ENCODE measurements at places on chromosomes 13 and 19. TPM values are rescaled to one million over a fixed set of nuclear protein-coding genes. Genes with fewer than 3 reads are reported as not detected.

- no peak for DNase-seq
These were observed 54.3 kb downstream of the GARRE1 start for GRCh38 chr19:34308381-34309367.

DNA sequence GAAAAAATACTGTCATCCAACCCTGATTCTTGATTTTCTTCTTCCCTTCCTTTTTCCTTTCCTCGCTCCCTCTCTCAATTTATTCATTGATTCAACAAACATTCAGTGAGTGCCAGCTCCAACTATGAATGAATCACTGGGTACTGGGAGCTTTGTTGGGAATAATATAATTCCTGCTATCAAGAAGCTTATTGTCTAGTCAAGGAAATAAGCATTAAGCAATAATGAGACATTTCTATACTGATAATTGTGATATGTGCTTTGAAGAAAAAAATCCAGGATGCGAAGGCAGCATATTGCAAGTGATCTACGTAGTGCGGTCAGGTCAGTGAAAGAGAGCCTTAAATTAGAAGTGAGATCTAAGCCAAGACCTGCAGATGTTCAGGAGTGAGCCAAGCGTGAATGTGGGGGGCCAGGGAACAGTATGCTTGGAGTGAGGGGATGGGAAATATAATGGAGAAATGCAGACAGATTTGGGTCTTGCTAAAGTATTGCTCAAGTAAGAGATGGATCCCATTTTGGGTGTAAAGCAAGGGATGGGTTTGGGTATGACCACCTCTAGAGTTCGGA lies 253.5 kb downstream of the LHFPL6 start:
- no peak for DNase-seq

DNA sequence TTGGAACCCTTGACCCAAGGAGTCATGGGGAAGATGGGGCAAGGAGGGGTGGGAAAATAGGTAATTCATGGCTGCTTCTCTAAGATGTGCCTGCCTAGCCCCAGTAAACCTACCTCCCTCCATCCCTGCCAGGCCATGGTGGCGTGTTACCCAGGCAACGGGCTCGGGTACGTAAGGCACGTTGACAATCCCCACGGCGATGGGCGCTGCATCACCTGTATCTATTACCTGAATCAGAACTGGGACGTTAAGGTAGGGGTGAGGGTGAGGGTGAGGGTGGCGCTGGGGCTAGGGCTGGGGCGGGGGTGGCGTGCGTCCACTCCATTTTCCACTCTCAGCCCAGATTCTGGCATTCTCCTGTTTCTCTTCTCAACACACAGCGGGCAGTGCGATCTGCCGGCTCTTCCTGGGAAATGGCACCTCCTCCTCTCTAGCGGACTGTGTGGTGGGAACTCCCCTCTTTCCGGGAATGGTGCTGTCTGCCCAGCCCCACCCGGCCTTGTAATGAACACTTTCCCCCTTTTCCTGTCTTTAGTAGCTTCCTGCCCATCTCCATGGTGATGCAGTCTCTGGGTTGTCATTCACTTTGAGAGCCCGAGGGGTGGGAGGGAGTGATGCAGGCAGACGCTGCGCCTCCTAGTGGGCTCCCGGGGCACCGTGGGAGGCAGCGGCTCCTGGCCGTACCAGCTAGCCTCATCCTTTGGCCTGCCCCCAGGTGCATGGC lies 7.6 kb downstream of the EGLN2 start:
- DNase-seq = peak; percentile 96

DNA sequence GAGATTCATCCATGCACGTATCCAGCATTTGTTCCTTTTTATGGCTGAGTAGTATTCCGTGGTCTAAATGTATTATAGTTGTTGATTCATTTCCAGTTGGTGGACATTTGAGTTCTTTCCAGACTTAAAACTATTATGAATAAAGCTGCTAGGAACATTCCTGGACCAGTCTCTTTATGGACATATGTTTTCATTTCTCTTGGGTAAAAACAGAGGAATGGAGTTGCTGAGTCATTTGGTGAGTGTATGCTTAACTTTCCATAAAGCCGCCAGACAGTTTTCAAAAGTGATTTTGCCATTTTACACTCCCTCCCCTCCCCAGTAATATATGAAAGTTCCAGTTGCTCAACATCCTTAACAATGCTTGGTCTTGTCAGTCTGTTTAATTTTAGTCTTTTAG lies 116.4 kb downstream of the TSHZ3 start:
- DNase-seq = no peak

The CGB5 gene
- not detected for total RNA-seq

GRCh38 chr13:56351041-56351440 lies 789.7 kb upstream of the PRR20A start:
- DNase-seq = peak; percentile 9

- DNase-seq = no peak
These were observed 12.9 kb downstream of the MYDGF start for GRCh38 chr19:4657262-4657661.

DNA sequence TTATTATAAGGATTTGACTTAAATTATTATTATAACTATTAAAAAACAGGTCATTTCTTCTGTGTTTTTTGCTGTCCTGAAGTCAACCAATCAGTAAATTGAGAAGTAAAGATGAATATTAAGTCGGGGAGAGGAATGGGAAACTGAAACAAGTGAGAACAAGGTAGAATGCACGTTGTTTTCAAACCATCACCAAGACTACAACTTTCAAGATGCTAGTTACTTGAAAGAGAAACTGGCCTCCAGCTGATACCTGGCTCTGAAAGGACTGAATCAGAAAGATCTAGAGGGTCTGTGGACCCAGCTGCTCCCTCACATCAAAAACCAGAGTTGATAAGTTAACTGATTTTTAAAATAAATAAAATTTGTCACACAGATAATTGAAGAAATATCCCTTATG lies 1301.5 kb upstream of the ATXN8OS start:
- DNase-seq = no peak

DNA sequence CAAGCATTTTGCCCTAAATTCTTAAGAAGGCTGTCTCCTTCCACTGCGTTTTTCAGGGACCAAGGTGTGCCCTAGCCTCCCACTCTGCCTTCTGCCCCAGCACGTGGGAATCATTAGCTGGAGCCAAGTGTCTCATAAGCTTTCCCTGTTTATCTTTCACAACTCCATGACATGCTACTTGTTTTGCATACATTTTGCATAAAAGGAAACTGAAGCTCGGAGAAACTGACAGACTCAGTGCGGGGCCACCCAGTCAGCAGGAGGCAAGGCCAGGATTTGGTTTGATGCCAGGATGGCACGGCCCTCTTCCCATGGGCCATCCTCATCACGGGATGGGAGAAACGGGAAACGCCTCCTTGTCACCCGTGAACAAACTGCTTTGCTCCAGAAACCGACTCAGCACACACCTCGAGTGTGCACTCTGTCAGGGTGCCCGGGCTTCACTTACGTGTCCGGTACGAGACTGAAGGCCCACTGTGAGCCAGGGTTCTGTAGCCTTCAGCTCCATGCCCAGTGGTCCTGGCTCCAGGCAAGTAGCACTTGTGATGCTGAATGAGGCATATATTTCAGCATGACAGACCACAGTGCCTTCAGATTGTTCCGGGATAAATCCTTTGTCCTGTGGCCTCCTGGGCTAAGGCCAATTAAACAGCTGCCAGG lies 9.6 kb downstream of the CEBPA start:
- DNase-seq = peak; percentile 64

- no peak for DNase-seq
These were observed 162.5 kb downstream of the OLFM4 start for GRCh38 chr13:53191091-53191490.

The MEIS3 gene
- total RNA-seq = 7.6 TPM

- DNase-seq = no peak
These were observed 35.1 kb upstream of the FBXL3 start for GRCh38 chr13:77062097-77062496.

DNA sequence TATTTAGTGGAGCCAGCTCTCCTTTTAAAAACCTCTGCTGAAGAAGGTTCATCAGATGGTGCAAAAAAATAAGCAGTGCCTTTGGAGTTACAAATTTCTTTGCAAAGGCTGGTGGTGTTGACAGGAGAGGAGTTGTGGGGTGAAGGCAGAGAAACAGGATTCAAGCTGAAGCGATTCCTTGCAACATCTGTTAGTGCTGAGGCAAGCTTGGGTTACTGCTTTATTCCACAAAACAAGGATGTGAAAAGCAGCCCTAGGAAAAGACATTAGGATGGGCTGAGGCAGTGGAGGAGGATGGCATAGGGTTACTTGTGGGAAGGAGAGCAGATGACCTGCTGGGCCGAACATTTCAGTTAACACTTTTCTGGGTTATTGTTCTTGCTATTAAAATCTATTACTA lies 390.7 kb downstream of the DLEU7 start:
- DNase-seq = peak; percentile 71

- DNase-seq = no peak
These were observed 117.0 kb upstream of the SOX21 start for GRCh38 chr13:94829185-94829836.

DNA sequence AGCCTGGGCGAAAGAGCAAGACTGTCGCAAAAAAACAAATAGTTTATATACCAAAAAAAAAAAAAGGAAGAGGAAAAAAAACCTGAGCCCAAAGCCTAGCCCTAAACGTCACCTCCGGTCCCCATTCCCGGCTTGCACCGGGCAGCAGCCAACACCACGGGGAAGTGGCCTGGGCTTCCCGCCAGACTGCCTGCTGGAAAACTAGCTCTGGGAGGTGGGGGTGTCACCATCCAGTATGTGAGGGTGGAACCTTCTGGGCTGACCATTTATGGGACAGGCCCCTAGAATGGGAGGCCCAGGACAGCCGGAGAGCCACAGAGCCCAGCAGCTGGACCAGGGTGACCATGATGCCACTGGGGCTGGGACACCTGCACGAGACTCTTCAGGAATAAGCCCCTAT lies 37.3 kb downstream of the IL12RB1 start:
- no peak for DNase-seq

DNA sequence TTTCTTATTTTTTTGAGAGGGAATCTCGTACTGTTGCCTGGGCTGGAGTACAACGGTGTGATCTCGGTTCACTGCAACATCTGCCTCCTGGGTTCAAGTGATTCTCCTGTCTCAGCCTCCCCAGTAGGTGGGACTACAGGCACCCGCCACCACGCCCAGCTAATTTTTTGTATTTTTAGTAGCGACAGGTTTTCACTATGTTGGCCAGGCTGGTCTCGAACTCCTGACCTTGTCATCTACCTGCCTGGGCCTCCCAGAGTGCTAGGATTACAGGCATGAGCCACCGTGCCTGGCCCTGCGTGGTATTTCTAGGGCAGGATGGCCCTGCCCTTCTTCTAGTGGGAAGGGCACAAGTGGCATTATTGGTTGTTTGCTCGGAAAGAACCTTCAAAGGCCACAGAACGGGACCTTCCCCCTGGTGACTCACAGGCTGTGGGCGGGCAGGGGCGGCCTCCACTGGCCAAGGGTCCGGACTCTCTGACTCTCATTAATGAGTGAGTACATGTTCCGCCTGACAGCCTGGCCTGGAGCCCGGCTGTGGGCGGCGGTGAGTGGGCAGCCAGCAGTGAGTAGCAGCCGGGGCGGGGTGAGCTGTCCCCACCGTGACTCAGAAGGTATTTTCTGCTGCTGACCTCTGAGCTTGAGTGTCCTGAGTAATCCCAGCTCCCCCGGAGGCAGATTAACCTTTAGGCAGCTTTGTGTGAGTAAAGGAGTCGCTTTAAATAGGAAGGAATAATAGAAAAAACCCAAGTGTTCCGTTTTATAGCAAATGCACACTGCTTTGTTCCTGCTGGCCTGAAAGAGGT lies 5.1 kb downstream of the DOT1L start:
- peak; percentile 99 for DNase-seq
